ENCODE measurements at places on chromosomes 6 and 20. TPM values are rescaled to one million over a fixed set of nuclear protein-coding genes. Genes with fewer than 3 reads are reported as not detected.

Gene LY6G5C
- 3.5 TPM for total RNA-seq

Gene FBXO9
- 59.4 TPM for total RNA-seq

Gene COL9A1
- total RNA-seq: not detected

Gene MDFI
- not detected for total RNA-seq

Gene RAET1E
- total RNA-seq: not detected

Gene PTCRA
- total RNA-seq: not detected

Gene C6orf15
- total RNA-seq: not detected

Gene ATP5F1E
- total RNA-seq: 86.9 TPM

Gene CYP21A2
- 0.44 TPM for total RNA-seq

Gene DUSP15
- not detected for total RNA-seq

Gene MMP24
- 0.04 TPM for total RNA-seq

Gene COL21A1
- total RNA-seq: not detected
